ENCODE measurements at places on chromosomes 12 and 14. TPM values are rescaled to one million over a fixed set of nuclear protein-coding genes. Genes with fewer than 3 reads are reported as not detected.

DNA sequence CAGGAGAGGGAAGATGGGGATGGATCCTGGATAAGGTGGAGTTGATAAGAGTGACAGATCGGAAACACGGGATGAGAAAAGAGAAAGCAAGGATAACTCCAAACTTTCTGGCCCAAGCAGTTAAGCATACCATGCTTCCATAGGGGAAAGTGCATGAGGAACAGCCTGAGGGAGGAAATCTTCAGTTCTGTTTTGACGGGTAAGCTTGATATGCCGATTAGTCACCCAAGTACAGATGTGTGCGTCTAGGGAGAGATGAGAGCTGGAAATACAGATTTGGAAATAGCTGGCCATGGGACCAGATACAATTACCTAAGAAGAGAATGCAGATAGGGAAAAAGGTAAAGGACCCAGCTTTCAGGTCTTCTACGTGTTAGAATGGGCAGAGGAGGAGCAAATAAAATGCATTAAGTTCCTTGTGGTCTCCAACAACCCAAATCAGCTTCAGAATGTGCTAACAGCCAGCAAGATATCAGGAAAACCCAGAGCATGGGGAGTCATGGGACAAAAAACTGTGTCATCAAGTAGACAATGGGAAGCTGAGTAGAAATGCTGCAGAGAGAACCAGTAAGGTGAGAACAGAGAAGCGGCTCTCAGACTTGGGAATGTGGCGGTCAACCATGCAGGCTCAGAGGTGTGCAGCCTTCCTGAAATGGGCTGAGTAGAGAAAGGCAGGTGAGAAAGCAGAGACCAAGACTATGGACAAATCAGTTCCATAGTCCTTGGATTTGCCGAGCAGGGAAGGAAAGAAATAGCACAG lies 56.3 kb downstream of the PPP1R36 start:
- no peak for DNase-seq

Gene DNAJC22
- 0.10 TPM for total RNA-seq

DNA sequence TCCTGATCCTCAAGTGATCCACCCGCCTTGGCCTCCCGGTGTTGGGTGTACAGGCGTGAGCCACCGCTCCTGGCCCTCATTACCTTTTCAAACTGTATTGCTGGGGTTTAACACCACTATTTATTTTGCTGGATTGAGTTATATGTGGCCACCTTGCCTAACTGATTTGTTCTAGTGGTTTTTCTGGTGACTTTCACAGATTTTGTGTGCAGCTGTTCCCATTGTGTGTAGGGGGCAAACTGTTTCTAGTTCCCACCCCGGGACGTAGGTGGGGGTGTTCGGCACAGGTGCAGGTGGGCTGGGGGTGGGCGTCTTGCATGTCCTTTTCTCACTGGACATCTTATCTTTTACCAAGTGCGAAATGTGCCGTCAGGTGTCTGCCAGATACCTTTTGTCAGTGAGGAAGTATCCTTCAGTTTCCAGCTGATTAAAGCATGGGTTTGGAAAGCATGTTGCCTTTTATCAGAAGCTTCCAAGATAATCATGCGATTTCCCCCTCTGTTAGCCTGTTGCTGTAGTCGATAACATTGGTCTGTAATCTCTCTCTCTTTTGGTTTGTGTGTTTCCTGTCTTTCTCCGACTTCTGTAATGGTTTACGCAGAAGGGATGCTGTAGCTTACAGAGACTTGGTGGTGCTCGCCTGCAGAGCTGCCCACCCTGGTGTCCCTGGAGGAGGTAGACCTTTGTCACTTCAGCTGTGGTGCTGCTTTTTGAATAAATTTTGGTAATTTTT lies 33.6 kb downstream of the AACS start:
- DNase-seq = no peak

Gene CLEC4A
- not detected for total RNA-seq

- DNase-seq = no peak
Measured at GRCh38 chr12:3341594-3341993, 149.4 kb upstream of the PRMT8 start.

DNA sequence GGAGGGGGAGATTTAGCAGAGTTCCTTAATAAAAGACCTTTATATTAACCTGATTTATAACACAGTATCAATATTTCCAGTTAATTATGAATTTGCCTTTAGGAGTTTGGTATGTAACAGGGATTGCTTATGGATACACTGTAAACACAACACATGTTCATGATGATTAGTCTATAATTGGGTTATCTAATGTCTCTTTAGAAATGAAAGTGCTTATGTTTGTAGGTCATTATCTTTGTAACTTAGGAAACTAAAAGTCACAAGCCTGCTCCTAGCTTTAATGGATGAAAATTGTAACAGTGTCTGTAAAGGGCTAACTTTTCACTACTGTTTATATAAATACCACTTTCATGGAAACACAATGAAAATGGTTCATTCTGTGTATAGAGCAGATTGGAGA lies 9.4 kb downstream of the PDE3A start:
- DNase-seq = no peak

Gene NKX2-1
- not detected for total RNA-seq

- DNase-seq = no peak
Measured at GRCh38 chr12:3661028-3661427, 91.9 kb downstream of the CRACR2A start.

Gene MIP
- total RNA-seq = not detected

Gene STAC3
- 1.4 TPM for total RNA-seq

GRCh38 chr12:113673458-113674238 lies 202.0 kb upstream of the LHX5 start:
- DNase-seq = no peak

Gene BDKRB2
- total RNA-seq = 0.57 TPM

DNA sequence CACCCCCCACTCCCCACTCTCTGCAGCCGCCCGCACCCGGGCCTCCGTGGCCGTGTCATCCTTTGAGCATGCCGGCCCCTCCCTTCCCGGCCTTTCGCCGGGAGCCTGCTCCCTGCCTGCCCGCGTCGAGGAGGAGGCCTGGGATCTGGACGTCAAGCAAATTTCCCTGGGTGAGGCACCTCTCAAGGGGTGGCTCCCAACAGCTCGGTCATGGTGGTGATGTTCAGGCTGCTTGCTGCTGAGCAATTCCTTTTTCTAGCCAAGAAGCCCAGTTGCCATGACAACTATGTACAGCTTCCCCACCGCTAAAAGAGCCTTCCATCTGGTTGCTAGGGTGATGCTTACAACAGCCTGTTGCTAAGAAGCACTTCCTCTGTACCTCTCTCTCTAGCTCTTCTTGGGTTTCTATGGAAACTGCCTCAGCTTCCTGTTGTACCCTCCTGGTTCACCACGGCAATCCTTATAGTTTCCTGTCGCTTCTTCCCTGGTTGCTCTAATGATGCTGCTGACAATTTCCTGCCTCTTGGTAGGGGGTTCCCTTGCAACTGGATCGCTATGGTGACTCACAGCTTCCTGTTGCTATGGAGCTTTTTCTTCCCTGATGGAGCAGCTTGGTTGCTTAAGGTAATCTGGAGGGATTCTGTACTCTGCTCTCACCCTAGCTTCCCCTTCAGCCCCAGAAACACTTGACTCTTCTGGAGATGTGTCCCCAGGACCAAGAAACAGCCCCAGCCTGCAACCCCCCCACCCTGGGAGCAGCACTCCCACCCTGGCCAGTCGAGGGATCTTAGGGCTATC lies 11.0 kb downstream of the ZNF219 start:
- peak; percentile 42 for DNase-seq

Gene FLRT2
- total RNA-seq = 4.6 TPM

Gene PRORP
- total RNA-seq = 17.0 TPM

- DNase-seq = no peak
Measured at GRCh38 chr14:24688030-24688658, 54.2 kb upstream of the GZMB start.

DNA sequence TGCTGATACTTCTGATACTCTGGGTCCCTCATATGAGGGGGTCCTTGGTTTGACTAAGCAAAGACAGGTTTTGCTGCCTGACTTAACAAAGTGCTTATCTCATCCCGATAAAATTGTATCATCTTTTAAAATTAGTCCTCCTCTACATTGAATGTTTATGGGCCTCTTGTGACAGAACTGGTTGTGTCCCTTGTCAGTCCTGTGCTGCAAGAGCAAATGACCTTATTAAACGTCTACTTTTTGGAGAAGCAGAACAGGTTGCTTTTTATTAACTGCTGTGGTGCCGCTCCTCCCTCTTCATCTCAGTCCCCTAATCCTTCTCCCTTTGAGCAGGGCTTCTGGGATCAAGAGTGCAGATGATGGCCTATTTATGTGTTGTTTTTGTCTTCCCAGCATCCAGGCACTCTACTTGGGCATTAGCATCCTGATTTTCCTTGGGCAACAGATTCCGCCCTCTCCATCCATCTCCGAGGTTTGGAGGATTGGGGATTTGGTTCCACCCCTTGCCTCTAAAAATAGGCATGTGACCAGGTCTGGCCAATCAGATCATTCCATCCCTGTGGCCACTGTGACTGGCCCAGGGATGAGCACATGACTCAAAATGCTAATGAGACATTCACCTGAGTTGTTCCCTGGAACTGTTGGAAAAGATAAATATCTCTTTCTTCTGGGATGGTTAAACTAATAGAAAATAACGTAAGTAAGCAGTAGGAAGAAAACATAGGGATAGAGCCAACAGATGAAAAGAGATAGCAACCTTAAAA lies 2.9 kb upstream of the DENR start:
- DNase-seq = no peak

Gene ACSS3
- 22.0 TPM for total RNA-seq

- DNase-seq = peak; percentile 73
Measured at GRCh38 chr12:42589465-42590329, at the start of gene PRICKLE1. Gene PRICKLE1 (minus strand): TSS chr12:42589746. CDS start chr12:42472516, 117,230 bp downstream.

Gene ATXN7L3B
- 23.1 TPM for total RNA-seq

DNA sequence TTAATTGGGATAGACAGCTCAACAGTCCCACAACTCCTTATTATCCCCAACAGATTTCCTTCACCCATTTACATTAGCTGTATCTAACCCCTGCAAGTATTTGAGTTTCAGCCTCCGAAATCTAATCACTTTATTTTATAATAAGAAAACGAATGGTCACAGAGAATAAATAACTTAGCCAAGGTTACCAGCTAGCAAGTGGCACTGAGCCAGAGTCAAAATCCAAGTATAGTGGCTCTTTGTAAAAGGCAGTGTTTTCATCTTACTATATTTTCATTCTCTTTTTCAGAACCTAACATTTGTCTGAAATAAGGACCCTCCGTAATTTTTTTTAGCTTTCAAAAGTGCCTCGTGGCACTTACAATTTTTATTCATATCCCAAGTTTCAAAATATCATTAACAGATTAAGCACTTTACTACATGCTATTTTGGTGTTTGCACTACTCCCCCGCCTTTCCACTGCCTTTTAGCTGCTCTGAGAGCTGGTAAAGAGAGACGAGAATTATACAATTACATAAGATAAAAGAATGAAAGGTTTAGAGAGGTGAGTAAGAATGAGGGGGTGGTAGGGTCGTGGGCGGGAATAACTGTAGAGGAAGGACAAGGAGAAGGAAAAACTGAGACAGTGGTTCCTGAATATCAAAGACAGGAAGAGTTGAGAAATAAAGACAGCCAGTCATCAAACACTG lies 3.7 kb upstream of the USP15 start:
- no peak for DNase-seq

GRCh38 chr12:9066755-9067423 lies 48.8 kb downstream of the A2M start:
- DNase-seq = no peak

DNA sequence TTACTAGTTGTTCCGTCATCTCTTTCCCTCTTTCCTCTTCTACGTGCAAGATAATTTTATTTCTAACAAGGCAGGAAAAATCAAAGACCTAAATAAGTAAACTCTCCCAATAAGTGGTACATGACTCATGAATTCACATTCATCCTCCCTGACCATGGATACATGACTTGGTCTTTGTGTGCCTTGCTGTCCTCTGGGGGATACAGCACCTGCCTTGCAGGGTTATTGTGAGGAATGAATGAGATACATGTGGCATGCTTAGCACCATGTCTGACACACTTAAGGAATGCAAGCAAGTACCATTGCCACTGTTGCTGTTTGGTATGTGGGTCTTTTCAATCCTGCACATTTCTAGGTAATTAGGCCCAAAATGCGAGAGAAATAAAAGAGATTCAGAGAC lies 208.4 kb downstream of the DPF3 start:
- no peak for DNase-seq

GRCh38 chr14:61940666-61941420 lies 178.6 kb downstream of the SNAPC1 start:
- DNase-seq = no peak

GRCh38 chr12:21710958-21711775 lies 53.5 kb upstream of the LDHB start:
- no peak for DNase-seq

Gene ACSM4
- not detected for total RNA-seq

DNA sequence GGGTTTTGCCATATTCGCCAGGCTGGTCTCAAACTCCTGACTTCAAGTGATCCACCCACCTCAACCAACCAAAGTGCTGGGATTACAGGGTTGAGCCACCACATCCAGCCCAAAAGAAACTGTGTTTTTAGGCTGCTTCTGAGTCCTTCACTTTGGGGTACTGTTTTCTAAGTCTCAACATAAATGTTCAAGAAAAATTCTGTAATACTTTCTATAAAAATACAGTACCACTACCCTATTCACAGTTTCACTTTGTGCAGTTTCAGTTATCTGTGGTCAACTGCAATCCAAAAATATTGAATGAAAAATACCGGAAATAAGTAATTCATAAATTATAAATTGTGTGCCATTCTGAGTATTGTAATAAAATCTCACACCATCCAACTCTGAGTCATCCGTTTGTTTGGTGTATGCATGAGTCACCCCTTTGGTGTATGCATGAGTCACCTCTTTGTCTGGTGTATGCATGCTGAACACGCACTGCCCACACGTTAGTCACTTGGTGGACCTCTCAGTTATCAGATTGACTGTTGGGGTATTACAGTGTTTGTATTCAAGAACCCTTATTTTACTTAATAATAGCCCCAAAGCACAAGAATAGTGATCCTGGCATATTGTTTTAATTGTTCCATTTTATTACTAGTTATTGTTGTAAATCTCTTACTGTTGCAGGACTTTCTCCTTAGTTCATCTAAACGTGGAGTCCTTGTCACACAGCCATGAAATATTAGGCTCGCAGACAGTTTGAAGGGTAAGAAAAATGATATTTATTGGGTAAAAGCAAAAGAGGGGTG lies 190.2 kb downstream of the FSCB start:
- no peak for DNase-seq

- DNase-seq = no peak
Measured at GRCh38 chr14:30961330-30961729, 64.1 kb upstream of the AP4S1 start.

Gene C3AR1
- total RNA-seq = 6.9 TPM

DNA sequence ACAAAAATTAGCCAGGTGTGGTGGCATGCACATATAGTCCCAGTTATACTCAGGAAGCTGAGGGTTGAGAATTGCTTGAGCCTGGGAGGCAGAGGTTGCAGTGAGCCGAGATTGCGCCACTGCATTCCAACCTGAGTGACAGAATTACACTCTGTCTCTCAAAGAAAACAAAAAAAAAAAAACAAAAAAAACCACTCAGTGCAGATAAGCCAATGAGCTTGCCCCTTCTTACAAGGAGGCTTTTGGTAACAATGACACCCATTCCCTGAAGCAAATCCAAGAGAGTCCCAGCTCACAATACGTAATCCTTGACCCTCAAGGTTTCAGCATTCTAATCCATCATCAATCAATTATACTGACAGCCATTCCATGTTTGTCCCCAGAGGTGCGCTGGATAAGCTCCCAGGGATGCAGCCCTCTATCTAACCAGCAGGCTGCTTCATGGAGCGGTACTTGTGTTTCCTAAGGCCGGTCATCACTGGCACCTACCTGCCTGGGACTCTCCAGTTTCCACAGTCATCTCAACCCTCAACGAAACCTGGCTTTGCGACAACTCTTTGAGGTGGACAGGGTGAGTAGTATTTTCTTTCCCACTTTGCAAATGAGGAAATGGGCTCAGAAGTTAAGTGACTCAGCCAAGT lies 12.4 kb downstream of the GCN1 start:
- DNase-seq = no peak
